DMS53 (cell line): ENCODE measurements at places on chromosomes 6 and 20.

- peak; percentile 16 for DNase-seq
These were observed 76.7 kb downstream of the CEP162 start for GRCh38 chr6:84150705-84151104.

GRCh38 chr6:152313542-152314482, 323.4 kb downstream of the SYNE1 start:
- DNase-seq, result no peak

- no peak for DNase-seq
These were observed 29.5 kb upstream of the PCMTD2 start for GRCh38 chr20:64225828-64226598.

- no peak for DNase-seq
These were observed 107.4 kb upstream of the GRIK2 start for GRCh38 chr6:101286146-101286545.

DNA sequence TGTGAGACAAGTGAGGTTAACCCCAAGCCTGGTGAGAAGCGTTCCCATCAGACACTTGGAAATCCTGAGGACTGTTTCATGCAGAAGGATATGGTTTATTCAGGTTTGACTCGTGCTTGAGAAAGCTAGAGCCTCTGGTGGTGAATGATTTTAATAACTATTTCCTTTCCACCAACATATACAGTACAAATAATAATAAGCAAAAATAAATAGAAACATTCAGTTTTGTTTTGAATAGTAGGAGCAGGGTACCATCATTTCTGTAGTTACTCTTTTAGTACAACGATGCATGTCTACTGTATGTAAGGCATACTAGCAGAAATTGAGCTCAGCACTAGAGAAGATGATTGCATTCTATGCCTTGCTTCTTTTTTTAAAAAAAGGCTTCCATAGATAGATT, 33.5 kb downstream of the PLG start:
- DNase-seq, result no peak

- peak; percentile 82 for DNase-seq
These were observed 4.1 kb upstream of the BNIP5 start for GRCh38 chr6:36340618-36341454.

- DNase-seq, result no peak
These were observed 948 bp upstream of the DNAJC5 start for GRCh38 chr20:63893999-63894357.

- DNase-seq, result peak; percentile 54
These were observed 1.1 kb downstream of the MAPRE1 start for GRCh38 chr20:32820698-32821377.

- DNase-seq, result no peak
These were observed 1286.2 kb upstream of the EYS start for GRCh38 chr6:66993272-66993671.

DNA sequence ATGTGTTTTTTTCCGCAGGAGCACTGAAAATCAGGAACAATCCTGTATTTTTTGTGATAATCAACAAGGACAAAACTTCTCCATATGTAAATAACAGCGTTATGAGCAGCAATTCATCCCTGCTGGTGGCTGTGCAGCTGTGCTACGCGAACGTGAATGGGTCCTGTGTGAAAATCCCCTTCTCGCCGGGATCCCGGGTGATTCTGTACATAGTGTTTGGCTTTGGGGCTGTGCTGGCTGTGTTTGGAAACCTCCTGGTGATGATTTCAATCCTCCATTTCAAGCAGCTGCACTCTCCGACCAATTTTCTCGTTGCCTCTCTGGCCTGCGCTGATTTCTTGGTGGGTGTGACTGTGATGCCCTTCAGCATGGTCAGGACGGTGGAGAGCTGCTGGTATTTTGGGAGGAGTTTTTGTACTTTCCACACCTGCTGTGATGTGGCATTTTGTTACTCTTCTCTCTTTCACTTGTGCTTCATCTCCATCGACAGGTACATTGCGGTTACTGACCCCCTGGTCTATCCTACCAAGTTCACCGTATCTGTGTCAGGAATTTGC, at the start of gene TAAR6:
TAAR6 (plus strand) TSS at position 102 of the 557 bp plus-strand sequence; CDS start at position 102, 0 bp downstream.
- DNase-seq, result no peak

DNA sequence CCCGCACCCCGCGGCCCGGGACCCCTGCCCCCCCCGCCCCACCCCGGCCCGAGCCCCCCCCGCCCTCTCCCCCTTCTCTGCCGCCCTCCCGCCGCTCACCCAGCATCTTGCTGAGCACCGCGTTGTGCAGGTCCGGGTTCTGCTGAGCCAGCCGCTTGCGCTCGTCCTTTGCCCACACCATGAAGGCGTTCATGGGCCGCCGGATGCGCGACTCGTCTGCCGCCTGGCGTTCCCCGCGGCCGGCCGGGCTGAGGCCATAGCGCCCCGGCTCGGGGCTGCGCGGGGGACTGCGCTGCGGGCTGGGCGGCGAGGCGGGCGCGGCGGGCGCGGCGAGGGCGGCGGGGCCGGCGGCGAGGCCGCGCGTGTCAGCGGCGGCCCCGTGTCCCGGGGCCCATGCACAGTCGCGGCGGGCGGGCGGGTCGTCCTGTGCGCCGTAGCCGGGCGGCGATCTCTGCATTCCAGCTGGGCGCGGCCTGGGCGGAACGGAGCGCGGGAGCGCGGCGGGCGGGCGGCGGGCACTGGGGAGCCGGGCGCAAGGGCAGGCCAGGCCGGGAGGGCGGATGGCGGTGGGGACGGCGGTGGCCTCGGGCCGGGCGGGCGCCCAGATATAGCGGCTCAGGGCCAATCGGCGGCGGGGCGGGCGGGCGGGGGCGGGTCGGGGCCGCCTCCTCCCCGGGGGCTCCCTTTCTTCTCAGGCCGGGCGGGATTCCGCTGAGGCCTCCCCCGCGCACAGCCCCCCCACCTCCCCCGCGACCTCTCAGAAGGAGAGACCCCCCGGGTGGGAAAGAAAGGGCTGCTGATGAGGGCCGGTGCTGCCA, at the start of gene SOX18:
SOX18 (minus strand) TSS at position 580 of the 818 bp plus-strand sequence; CDS start at position 457, 123 bp downstream.
- peak; percentile 81 for DNase-seq

- DNase-seq, result no peak
These were observed 57.5 kb downstream of the SNRNP48 start for GRCh38 chr6:7647504-7647903.

- DNase-seq, result peak; percentile 95
These were observed at the start of gene NFKBIE for GRCh38 chr6:44265007-44265721. NFKBIE (minus strand) TSS chr6:44265551; CDS start chr6:44265346, 205 bp downstream.

- DNase-seq, result peak; percentile 15
These were observed 14.1 kb upstream of the PDE10A start for GRCh38 chr6:165677091-165677490.

GRCh38 chr20:24880356-24880755, 68.7 kb upstream of the CST7 start:
- DNase-seq, result no peak

- peak; percentile 28 for DNase-seq
These were observed 304.1 kb downstream of the LAMA2 start for GRCh38 chr6:129186988-129187387.

DNA sequence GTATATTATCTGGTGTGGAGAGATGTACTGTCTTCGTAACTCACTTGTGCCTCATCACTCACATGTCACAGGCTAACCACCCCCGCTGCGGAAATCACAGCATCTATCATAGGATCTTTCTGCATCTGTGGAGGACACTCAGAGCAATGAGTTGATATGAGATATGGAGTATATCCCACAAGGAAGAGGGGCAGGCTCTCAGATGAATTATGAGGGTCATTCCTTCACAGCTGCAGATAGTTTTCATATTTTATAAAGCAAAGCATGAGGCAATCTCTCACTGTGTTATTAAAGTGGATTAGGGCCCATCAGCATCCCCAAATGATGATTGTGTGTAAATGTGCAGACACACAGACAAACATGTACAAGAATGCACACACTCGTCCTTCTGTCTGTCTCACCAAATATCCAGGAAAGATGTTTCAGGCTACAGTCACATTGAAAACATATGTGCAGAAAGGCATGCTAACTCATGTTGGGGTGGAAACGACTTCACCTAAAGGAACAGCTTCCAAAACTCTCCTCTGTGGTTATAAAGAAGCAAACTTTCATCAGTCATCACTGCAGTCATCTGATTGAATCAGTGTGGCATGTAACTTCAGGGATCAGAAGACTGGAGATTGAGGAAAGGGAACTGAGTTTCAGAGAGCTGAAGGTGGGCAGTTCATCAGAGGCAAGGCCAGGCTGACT, 164.7 kb downstream of the FOXC1 start:
- no peak for DNase-seq

GRCh38 chr6:13334953-13335352, 6.6 kb upstream of the TBC1D7 start:
- no peak for DNase-seq

- no peak for DNase-seq
These were observed 111.0 kb upstream of the FRMD1 start for GRCh38 chr6:168190014-168190405.

DNA sequence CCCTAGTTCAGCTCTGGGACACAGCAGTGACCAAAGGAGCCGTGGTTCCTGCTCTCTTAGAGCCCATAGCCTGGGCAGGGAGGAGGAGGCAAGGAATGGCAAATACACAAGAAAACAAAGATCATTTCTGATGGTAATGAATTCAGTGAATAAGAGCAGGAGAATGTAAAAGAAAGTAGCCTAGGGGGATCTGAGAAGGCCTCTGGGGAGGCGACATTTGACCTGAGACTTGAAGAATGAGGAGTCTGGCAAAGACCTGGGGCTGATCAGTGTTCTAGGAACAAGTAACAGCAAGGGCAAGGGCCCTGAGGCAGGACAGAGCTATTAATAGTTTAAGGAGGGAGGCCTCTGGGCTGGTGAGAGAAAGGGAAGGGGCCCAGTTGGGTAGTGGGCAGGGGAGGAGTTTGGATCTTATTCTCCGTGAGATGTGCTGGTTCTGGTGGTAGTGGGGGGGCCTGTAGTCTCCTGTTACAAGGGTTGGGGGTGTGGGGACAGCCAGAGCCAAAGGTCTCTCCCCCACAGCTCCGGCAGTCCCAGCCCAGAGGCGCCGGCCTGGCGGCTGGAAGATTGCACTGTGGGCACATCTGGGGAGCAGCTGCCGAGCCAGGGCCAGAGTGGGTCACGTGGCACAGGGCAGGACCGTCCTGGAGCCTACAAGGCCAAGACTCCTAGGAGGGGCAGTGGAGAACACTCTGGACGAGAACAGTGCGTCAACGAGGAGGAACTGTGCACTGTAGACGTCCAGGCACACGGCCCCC, 9.3 kb upstream of the ID1 start:
- DNase-seq, result peak; percentile 45

- no peak for DNase-seq
These were observed 42.4 kb downstream of the ILRUN start for GRCh38 chr6:34654061-34654710.

DNA sequence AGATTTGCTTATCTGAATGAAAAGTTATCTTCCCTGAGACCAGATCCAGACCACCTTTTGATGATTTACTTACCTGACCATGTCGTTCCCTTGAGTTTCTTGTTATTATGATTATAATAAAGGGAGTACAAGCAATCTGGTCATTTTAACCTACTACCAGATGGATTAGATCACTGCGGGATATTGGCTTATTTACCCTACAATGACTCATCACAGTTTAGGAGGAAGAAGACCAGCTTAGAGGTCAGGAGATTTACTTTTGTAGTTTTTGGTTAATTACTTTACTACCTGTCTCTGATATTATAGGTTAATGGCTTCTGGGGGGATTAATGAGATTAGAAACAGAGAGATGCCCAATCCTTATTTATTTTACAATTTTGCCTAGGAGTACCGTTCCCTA, 10.7 kb downstream of the PKIB start:
- peak; percentile 84 for DNase-seq

- DNase-seq, result no peak
These were observed 41.9 kb upstream of the MOXD1 start for GRCh38 chr6:132443206-132443605.

GRCh38 chr6:91562955-91563354, 976.1 kb upstream of the MAP3K7 start:
- no peak for DNase-seq

GRCh38 chr6:56580271-56580670, 62.4 kb downstream of the DST start:
- no peak for DNase-seq

DNA sequence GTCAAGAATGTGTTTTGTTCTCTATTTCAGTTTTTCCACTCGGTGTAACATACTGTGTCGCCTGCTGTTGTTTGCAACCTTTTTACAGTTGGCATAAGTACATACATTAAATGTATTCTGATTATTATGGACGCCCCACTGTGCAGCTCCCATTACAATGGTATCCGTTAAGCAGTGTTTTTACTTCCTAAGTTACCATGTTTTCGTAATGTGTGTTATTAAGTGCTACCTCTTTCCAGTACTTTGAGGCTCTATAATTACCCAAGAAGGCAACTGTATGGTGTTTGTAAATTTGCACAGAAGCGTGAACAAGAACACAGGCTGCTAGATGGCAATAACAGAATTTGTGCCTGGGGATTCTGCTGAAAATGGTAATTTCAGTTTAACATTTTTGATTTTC, 568.0 kb upstream of the MARCKS start:
- no peak for DNase-seq

DNA sequence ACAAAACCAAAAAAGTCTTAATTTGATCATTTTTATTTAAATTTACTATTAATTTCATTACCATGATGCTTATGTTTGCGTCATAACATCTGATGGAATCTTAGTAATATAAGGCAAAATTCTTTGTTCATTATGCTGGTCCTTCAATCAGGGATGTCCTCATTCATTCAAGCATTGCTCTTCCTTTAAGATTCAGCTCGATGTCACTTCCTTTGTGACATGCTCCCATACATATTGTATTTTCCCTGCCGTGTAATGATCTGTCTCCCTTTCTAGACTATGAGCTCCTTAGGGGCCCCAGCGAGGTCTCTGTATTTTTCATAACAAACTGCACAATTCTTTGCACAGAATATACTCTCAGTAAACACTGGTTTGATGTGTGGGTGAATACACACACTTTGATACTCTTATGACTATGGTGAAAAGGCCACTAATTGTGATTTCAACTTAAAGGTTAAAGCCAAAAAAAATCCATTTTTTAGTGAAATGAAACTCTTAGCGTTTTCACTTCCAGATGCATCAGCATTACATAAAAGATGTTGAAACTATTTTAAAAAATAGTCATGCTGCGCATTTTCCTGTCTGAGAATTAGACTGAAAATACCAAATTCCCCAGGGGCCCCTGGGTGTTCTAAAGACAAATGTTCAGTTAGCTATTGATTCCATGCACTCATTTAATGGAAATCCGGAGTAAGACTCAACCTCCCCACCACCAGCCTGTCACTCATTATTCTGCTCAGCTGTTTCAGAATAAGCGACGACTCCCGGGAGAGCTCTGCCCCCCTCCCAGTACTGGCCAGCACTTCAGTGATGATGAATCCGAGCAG, 169.7 kb downstream of the ATXN1 start:
- no peak for DNase-seq

- peak; percentile 92 for DNase-seq
These were observed at the start of gene IER3 for GRCh38 chr6:30744054-30744805. IER3 (minus strand) TSS chr6:30744547; CDS start chr6:30744518, 29 bp downstream.

DNA sequence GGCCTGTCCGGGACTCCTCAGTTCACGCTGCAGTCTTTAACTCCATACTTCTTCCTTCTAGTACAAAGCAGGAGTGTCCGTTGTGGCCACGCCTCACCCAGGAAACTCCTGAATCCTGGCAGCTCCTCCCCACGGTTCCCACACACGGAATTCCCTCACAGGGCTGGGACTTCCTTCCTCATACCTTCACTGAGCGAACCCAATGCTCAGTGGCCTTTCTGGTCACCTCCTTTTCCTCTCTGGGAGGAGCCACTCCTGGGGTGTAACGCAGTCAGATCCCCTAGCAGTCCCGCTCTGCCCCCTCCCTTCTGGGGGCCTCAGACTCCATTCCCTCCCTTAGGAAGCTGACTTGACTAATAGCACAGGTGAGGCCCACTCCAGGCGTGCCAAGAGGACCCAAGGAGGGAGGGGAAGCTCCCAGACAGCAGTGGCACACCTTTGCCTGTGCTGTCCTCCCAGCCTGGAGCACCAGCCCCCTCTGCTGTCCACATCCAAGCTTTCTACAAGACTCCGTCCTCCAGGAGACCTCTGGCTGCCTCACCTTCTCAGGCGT, at the start of gene SLC52A3:
SLC52A3 (minus strand) TSS at position 75 of the 553 bp plus-strand sequence. CDS start 2,726 bp downstream, outside the sequence.
- DNase-seq, result peak; percentile 30
